NCI-H1930 (cell line): ENCODE measurements at places on chromosomes 5 and 9.

- DNase-seq = no peak
Measured at GRCh38 chr5:32642276-32643002, 57.1 kb downstream of the SUB1 start.

GRCh38 chr5:175447571-175447970 is 3.6 kb upstream of the DRD1 start:
- DNase-seq = no peak

GRCh38 chr5:146640285-146640896 is 124.4 kb upstream of the GPR151 start:
- no peak for DNase-seq

DNA sequence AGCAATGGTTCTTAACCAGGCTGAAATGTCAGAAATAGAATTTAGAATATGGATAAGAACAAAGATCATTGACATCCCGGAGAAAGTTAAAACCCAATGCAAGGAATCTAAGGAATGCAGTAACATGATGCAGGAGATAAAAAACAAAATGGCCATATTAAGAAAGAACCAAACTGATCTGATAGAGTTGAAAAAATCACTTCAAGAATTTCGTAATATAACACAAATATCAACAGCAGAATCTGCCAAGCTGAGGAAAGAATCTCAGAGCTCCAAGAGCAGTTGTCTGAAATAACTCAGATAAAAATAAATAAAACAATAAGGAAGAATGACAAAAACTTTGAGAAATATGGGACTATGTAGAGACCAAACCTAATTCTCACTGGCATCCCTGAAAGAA is 37.8 kb upstream of the TAS2R1 start:
- no peak for DNase-seq

DNA sequence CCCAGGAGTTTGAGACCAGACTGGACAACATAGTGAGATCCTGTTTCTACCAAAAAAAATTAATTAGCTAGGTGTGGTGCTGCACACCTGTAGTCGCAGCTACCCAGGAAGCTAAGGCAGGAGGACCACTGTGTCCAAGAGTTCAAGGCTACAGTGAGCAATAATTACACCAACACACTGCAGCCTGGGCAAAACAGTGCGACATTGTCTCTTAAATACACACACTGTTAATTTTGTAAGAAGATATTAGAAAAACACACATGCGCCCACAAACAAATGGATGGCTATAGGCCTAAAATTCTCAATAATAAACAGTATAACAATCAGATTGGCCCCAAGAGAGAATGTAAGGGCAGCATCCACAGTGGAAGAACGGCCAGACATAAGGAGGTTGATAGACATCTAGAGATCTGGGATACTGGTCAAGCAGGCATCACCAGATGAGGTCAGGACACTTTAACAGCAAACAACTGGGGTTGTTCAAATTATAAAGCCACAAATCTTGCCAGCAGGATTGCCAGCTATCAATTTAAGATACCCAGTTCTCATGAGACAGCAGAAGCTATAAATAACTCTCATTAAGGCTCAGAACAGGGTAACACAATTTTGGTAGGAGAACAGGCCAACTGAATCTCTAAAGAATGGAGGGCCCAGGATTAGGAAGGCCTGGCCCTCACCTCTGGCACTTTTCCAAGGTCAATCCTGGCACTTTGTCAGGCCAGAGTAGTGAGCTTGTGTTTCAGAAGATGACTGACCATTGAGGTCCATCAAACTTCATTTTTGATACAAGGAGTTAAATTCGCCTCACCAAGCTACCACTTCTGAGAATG is 29.5 kb downstream of the GOLPH3 start:
- no peak for DNase-seq
